LoVo (cell line): ENCODE measurements at places on chromosomes 11 and 22.

- DNase-seq: peak; percentile 21
These were observed at the start of gene SLC6A5 for GRCh38 chr11:20599221-20600019. Gene SLC6A5, plus strand, starts transcription at chr11:20599608. Its CDS starts 65 bp downstream, at chr11:20599673.

- DNase-seq: no peak
These were observed 13.3 kb downstream of the LRRC4C start for GRCh38 chr11:41446107-41446506.

- no peak for DNase-seq
These were observed 10.3 kb upstream of the RNF141 start for GRCh38 chr11:10551290-10551592.

DNA sequence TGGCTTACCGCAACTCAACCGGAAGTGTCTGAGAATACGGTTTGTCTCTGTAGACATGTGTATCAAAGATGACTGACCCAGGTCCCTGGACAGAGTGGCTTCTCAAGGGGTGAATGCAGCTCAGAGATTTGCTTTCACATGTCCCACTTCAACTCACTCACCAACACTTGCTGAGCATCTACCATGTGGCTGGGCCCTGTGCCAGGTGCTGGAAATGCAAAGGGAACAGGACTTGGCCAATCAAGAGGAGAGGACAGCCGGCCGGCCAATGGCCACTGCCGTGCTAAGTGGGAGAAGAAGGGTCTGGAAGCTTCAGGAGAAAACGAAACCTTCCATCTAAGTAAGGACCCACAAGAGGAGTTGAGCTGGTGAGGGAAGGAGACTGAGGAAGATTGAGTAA, 151.3 kb downstream of the CEP164 start:
- DNase-seq: no peak

DNA sequence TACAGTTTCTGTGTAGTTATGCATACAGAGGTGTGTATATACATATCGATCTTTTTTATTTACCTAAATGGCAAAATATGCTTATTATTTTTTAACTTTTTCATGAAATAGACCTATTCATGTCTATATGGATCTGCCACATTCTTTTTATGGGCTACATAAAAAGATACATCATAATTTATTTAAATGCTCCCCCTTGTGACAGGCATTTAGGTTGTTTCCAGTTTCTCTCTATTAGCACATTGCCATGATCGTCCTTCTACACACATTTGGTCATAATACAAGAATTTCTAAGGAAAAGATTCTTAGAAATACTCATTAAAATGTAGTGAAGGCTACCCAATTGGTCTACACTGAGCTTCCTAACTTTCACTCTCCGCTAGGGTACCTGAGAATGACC, 1067.4 kb downstream of the OPCML start:
- no peak for DNase-seq

DNA sequence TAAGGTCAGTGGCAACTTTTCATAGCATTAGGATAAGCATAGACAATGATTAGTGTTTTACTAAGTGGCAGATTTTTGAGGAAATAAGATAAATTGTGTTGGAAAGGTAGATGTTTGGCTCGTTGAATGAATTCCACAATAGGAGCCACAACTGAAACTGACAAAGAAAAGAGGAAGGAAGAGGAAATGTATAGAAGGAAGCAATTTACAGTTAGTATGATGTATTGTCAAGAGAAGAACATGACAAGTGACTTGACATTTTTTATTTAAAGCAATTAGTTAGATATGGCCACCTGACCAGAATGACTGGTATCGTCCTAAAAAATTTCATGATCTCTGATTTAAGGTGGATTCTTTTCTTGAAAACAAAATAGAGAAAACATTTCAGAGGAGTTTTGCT, 3.1 kb upstream of the RAG2 start:
- DNase-seq: no peak

DNA sequence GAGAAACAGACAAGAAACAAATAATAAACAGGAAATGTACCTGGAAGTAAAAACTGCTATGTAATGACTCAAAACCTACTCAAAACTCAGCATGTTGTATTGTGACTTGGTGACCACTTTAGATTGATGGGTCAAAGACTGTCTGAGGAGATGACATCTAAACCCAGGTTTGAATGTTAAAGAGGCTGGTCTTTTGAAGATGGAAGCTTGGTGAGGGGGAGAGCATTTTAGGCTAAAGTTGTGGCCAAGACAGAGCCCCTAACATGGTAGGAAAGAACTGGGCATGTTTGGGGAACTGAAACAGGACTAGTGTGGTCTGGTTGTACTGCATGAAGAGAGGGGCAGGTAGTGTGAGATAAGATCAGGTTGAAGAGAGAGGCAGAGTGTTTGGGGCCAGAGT, 85.3 kb upstream of the MYO18B start:
- no peak for DNase-seq

- no peak for DNase-seq
These were observed 64.7 kb downstream of the SLC1A2 start for GRCh38 chr11:35354644-35355043.

DNA sequence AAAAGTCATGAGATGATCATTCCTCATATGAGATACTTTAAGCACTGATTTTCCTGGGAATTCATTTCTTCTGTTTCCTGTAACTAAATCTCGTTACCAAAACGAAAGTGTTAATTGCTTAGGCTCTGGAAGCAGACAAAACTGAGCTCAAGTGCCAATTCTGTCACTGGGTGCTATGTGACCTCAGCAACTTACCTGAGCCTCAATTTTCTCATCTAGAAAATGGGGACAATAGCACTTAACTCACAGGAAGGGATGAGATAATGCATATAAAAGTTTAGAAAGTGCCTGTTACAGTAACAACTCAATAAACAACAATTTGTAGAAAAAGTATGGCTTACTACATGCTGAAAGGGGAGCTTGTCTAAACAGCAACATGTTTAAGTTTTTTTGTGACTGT, 170.2 kb upstream of the MTMR2 start:
- no peak for DNase-seq

GRCh38 chr11:102109896-102110760, at the start of gene YAP1:
Gene YAP1, plus strand, starts transcription at chr11:102110447. Its CDS starts 402 bp downstream, at chr11:102110849.
- peak; percentile 86 for DNase-seq

DNA sequence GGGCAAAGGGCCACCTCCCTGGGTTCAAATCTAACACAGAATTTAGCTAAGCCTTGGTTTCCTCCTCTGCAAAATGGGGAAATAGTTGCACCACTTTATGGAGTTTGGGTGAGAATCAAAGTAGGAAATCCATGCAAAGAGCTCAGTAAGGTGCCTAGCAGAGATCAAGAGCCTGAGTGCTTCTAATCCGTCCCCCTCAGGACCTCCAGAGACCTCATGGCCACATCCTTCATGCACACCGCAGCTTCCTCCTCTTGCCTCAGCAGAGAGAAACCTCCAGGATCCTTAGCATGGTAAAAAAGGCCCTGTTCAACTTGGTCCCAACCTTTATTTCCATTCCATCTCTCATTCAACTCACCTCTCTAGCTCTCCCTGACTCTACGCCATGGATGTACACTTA, 37.8 kb upstream of the NAV2 start:
- DNase-seq: no peak

DNA sequence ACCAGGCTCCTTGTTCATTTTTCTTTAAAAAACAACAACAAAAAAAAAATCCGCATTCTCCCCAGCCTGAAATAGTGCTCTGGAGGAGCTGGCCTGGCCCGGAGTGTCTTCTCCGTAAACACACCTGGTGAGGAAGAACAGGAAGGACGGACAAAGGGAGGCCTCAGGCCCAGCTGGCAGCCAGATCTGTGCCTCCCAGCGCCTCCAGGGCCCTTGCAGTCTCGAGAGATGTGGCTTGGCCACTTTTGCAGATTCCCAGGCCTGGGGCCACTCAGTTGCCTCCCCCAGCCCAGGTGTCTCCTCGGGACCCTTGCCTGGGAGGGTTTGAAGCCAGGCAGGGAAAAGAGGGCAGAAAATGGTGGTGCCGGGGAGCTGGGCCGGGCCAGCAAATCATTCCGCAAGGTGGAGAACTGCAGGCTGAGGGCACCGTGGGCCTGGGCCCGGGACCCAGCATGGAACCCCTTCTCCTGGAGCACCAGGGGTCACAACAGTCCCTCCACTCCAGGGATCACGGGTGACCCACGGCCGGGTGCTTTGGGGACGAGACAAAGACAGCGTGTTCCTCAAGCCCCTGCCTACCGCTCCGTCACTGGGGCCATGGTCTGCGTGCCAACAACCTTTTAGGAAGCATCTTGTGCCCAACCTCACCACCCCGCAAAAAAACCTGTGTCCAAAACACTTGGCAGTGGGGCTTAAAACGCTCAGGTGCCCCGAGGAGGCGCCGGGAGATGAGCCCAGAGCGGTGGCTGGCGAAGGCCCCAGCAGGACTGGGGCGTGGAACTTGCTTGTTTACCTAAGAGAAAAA, 67.1 kb upstream of the WNT7B start:
- DNase-seq: peak; percentile 54

- DNase-seq: no peak
These were observed 16.2 kb upstream of the EIF4G2 start for GRCh38 chr11:10824888-10825287.

GRCh38 chr11:111446404-111447111, 65.6 kb downstream of the BTG4 start:
- peak; percentile 85 for DNase-seq

GRCh38 chr11:117919781-117920221, 9.4 kb downstream of the TMPRSS13 start:
- DNase-seq: no peak

- DNase-seq: no peak
These were observed 26.8 kb upstream of the JAM3 start for GRCh38 chr11:134041791-134042696.

- DNase-seq: no peak
These were observed 95.3 kb downstream of the NTM start for GRCh38 chr11:131465746-131466145.

DNA sequence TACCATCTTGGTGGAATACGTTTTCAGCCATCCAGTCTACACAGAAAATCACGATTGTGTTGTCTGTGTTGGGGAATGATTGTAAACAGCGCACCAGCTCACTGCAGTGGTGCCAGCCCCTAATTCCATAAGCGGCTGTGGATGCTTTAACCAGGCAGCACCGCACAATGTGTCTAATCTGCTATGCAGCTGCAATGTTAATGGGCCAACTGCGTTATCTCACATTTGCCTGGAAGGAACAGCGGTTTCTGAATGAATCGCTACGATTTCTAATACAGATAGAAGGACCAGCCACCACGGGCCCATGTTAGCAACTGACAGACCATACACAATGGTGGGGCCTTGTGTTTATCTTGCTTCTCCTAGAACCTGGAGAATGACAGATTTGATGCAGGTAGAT, 384.5 kb upstream of the KIRREL3 start:
- DNase-seq: no peak

GRCh38 chr11:74005721-74006517, 3.0 kb downstream of the UCP3 start:
- no peak for DNase-seq

DNA sequence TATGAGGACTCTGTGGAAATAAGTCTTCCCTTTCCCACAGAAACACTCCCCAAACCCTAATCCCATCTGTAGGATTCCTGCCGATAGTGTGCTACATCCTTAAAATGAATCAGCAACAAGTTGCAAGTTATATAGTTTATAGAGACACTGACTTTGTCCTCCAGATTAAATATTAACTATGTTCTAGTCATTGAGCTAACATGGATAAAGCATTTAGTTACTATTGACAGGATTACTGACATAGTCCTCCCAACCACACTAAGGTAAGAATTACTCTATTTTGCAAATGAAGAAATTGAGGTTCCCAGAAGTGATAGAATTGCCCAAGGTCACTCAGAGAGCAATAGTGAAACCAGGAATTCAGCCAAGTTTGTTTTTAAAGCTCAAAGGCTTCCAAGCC, 1.9 kb downstream of the OR52M1 start:
- peak; percentile 4 for DNase-seq

DNA sequence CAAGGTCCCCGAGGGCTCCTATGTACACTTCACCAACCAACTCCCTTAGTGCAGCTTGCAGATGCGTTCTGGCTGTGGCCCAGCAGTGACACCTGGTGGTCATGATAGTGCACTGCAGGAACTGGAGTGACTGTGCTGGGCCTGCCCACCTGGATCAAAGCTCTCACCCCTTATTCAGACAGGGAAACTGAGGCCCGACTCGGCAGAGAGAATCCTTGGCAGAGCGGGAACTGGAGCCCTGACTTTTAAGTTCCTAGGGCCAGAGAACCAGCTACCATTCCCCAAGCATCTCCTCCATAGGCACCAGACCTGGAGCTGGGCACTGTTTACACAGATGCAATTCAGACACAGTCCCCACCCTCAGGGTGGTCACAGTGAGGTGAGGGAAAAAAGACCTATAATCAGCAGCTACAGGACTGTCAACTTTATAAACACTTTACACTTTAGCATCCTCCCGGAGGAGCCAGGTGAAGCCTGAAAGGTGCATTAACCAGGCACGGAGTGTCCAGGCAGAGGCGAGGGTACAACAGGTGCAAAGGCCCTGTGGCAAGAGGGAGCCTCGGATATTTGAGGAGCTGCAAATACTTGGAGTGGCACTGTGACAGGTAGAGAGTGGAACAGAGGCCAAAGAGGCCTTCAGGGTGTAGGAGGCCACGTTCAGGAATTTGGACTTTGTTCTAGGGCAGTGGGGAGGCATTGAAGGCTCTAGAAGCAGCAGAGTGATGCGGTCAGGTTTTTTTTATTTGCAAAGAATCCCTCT, 22.0 kb downstream of the RHBDD3 start:
- peak; percentile 50 for DNase-seq

DNA sequence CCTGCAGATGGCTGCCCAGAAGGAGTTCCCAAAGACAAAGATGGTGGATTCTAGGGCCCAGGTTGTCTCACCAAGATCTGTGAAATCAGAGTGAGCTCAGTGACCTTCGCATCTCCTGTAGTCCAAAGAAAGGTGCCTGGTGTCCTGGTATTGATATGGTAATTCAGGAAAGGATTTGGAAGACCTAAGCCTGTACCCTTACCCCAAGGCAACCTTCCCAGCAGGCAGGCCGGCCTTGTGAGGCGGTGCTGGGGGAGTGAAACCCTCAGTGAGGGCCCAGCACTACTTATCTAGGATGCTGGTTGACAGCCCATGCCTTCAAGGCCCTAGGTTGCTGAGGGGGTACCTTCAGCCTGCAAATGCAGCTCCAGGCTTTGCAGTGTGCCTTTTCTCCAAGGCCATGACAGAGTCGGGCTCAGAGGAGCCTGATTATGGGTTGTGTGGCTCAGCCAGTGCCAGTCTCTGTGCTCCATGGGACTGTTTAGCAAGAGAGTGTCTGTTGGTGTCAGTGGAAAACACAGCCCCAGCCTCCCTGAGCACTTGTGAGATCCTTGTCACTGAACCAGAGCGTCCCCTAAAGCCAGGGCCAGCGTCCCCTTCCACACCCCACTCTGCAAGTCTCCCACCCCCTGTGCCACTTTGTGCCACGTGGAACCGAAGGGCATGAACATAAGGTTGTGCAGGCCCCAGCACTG, 72.8 kb upstream of the MYOD1 start:
- DNase-seq: no peak

GRCh38 chr11:65954771-65955170, 6.8 kb upstream of the SART1 start:
- no peak for DNase-seq

DNA sequence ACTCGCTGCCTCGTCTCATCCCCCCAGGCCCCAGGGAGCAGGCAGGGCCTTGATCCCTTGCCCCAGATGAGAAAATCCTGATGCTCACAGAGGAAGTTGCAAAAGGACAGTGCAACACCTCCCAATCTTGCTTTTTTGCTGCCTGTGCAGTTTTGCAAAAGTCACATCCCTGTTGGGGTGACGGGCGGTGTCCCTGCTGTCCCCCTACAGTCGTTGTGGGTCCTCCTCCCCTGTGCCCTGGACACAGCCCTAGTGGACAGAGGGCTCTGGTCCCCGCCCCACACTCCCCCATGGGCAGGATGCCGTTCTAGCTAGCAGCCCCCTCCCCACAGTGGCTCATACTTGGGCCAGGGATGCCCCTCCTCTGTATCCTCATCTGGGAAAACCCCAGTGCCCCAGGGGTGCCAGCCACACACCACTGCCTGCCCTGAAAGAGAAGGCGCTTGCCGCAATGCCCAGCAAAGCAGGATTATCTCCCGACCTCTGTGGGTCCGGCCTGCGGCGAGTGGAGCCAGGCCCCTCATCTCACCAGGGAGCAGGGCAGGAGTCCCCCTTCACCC, 18.4 kb upstream of the CTSD start:
- DNase-seq: no peak
